ENCODE measurements at places on chromosomes 11 and 22. TPM values are rescaled to one million over a fixed set of nuclear protein-coding genes. Genes with fewer than 3 reads are reported as not detected.

- DNase-seq, result no peak
Observed at GRCh38 chr11:45258982-45259530, 27.1 kb downstream of the SYT13 start.

Gene HEPHL1
- not detected for total RNA-seq

Gene GP1BB
- total RNA-seq, result 8.3 TPM

Gene BLID
- not detected for total RNA-seq

DNA sequence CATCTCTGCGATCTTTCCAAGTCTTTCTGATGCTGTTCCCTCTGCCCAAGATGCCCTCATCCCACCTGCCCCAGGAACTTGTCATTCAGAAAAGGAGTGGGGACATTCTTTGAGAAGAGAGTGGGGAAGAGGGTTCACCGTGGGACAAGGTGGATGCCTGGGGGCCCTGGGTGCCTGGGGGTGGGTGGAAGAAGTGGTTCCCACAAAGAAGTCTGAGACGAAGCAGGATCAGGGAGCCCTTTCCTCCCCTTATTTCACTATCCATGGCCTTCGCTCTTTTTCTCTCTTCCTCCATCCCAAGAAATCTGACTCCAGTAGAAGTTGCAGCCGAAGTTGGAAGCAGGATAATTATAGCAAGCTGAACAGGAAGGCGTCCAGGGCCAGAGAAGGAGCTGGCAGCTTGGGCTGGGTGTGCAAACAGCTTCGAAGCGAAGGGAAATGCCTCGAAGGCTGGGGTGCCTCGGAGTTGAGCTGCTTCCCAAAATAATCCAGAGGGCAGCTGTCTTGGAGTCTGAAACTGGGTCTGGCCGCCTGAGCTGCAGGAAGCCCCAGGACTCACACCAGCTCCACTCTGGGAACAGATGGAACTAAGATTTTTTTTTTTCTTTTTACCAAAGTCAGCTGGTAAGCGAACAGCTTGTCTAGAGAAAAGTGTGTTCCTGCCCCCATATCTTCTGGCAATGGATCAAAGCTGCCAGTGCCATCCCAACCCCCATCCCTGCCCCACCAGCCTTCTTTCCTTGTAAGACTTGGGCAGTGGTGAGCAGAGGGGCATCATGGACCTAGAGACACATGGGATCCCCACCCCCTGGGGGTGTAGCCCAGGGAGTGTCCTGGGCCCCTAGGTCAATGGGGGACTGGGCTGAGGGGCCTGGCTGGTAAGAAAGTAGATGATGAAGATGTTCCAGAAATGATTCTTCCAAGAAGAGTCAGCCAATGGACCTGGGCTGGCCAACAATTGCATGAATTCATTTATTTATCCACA lies 31.5 kb downstream of the PARVG start:
- DNase-seq, result no peak

GRCh38 chr11:14974515-14975251 lies 2.5 kb upstream of the CALCA start:
- peak; percentile 77 for DNase-seq

GRCh38 chr11:68039526-68040086 lies 781 bp downstream of the TCIRG1 start:
- no peak for DNase-seq

Gene RRP8
- 16.2 TPM for total RNA-seq

DNA sequence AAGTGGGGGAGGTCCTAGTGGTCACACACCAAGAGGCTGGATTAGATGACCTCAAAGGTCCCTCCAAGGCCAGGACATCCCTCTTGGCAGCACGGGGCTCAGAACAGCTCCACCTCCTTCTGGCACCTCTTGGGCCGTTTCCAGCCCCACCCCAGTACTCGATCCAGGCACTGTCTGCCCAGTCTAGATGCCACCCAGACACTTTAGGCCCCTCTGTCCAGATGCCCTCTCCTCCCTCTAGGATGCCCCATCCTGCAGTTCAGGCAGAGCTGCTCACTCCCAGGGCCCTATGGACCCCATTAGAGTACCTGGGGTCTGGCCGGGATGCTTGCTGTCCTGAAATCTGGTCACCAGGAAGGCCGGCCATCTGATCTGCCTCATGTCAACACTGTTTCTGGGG lies 34.7 kb upstream of the PRR5 start:
- DNase-seq, result no peak
